Stimulated activated CD4-positive, alpha-beta T cell treated with anti-CD3 and anti-CD28 coated beads, Interleukin-2, amount 100 ng/mL, for 4 hours (primary cell): ENCODE measurements at places on chromosomes 5 and 9.
A peak's percentile ranks its signal among the peaks of the same experiment; 100 is the strongest.

DNA sequence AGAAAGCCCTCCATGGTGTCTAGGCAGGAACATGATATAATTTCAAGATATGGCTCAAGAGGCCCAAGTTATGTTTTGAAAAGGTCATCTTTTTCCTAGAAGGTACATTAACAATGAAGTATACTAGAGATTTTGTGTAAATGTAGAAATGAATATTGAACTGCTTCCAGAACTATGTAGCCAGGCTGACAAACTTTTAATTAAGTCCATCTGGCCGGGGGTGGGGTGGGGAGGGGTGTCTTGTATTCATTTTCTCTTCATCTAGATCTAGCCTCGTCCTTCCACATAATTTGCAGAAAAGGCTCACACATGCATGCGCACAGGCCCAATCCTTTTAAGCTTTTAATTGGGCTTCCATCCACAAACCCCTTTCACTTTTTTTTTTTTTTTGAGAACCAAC, 323.3 kb downstream of the ARL15 start:
- DNase-seq = no peak

- DNase-seq = no peak
Observed at GRCh38 chr5:136891175-136891972, 526.0 kb upstream of the TRPC7 start.

DNA sequence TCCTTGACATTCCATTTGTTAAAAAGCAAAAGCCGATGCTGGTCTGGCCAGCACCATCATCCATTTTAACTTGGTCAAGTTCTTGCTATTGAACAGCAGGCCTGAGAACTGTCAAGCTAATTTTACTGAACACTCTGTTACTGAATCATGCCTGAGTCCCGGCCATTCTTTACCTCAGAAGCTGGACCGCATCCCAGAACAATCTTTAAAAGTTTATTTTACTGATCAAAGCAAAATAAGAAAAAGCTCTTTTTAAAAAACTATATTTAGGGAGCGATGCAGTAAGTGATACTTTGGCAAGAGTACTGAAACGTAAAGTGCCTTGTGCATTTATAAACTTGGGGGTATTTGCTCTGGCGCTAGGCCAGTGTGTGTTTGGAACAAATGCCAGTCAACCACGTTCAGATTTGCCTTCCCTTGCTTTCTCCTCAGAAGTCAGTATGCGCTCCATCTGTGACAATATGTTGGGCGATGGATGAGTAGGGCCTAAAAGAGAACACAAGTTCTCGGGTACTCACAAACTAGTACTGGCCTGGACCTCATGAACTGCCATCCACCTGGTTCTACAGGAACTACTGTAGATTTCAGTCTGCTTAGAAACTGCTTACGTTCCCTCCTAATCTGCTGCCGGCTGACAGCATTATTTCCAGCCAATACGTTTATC, 161.9 kb downstream of the MAPKAP1 start:
- no peak for DNase-seq

DNA sequence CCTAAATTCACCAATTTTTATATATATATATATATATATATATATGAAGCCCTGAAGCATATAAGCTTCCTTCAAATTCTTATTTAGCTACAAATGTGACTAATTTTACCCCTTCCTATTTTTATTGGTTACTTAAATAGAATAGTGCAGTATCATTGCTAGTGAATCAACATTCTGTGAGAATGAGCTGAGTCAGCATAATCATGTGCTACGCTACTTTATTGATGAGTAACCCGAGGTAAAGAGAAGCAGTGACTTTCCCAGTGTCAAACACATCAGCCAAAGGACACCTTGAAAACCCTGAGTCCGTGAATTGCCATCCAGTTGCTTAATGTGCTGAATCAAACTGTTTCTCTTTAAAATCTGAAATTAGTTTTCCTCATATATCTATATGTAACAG, 546.2 kb downstream of the DMRTA1 start:
- DNase-seq = no peak

DNA sequence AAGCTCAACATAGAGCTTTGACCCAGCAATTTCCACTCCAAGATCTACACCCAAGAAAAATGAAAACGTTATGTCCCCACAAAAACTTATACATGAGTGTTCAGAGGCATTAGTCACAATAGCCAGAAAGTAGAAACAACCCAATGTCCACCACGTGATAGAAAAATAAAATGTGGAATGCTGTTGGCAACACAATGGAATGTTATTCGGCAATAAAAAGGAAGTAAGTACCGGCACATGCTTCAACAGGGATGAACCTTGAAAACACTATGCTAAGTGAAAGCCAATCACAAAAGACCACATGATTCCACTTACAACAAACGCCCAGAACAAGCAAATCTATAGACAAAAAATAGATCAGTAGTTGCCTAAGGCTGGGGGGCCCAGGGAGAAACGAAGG, 6.0 kb downstream of the UBQLN1 start:
- DNase-seq = no peak

GRCh38 chr5:151597749-151598148, 6.6 kb upstream of the FAT2 start:
- DNase-seq = no peak

DNA sequence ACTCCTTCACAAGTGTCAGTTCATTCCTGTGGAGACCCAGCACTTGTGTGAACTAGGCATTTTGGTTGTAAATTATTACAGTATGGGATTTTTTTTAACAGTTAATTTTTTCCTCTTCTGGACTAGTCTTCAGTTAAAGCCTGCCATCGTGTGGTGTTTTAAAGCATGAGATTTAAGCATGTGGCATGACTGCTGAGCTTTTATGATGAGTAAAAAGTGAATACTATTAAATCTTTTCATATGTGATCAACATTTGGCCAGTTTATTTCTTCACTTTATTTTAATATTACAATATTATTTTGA, 25.0 kb downstream of the LMNB1 start:
- no peak for DNase-seq

DNA sequence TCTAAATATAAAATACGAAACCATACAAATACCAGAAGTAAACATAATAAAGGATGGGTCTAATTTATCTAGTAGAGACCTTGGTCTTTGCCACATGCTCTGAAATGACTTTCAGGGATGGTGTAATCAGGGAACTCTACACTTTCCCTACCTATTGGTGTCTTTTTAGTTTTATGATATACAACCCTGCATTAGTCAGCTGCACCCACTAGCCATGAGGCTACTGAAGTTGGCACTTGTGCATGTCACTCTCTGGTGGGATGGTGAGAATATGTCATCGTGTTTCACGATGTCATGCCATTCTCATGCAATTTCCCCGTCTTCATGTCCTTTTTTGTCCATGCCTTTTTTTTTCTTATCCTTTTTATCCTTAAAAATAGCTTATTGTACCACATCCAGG, 234.9 kb upstream of the ACTBL2 start:
- no peak for DNase-seq

DNA sequence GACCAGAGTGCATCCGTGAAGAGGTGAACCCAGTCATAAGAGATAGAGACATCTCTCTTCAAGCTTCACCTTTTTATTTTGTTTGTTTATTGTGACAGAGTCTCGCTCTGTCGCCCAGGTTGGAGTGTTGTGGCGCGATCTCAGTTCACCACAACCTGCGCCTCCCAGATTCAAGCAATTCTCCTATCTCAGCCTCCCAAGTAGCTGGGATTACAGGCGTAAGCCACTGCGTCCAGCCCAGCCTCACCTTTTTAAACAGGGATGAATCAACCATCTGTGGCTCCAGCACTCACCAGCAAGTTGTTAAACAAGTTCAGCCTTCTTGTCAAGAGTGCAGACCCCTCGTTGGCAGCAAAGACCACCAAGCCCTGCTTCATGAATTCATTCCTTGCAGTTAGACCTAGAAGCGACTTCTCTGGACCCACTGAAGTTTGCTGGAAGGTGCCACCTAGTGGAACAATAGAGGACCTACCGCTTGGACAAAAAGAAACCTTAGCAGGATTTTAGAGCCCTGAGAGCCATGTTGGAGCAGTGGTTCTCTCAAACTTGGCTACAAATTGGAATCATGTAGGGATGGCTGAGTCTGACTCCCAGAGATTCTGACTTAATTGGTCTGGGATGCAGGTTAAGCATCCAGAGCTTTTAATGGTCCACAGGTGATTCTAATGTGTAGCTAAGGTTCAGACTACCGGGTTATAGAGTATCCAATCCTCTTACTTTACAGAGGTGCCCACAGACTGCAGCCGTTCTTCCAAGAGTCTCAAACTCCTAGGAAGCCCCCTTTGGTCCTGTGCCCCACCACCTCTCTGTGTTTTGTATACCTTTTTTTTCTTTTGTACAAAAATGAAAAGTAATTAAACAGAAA, 10.5 kb upstream of the GALNT10 start:
- no peak for DNase-seq

- DNase-seq = no peak
Observed at GRCh38 chr9:115416299-115416698, 298.3 kb upstream of the TNC start.

DNA sequence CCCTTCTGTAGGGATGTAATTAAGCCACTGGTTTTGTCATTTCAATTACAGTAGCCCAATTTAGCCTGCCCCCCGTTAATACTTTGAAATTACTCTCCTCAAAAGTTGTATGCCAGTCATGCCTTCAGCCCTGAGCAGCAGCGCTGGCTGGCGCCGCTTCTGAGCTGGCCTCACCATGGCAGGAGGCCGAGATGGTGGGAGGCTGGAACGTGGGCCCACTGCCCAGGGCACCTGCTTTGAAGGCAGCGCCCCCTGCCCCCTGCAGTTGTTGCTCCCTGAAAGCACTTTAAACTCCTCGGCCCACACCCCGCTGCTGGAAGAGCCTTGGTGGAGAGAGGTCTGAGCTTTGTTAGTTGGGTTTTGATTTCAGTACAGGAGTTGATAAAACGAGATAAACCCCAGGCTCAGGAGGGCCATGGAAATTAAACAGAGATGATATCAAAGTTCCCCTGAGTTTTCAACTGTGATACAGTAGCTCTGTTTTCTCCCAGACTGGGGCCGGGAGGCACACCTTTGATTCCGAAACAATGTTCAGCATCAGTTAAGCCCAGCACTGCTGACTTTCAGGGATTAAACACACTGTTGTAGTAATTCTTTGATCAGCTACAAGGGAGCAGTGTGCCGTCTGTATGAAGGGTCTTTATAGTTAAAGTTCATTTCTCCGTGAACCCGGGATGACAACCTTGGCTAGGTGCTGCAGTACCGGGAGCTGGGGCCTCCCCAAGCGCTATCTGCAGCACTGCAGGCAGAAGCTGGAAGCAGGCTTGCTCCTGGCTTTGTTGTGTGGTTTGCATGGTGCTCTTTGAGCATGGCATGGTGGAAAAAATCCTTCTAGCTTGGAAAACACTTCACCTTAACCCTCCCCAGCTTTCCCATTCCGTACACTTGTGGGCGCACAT, 9.5 kb downstream of the MVB12B start:
- DNase-seq = no peak

DNA sequence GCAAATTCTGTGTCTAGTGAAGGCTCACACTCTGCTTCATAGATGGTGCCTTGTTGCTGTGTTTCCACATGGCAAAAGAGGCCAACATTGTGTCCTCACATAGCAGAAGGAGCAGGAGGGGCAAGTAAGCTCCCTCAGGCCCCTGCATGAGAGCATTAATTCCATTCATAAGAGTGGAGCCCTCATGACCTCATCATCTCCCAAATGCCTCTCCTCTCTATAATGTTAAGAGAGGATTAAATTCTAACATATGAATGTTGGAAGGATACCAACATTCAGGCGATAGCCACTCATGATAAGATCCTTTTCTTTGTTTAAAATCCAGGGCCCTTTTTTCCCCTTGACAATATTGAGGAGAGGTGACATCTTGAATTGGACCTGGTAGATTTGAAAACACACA, 35.2 kb upstream of the PAM start:
- DNase-seq = no peak

- no peak for DNase-seq
Observed at GRCh38 chr9:126926364-126926763, 11.8 kb downstream of the RALGPS1 start.

DNA sequence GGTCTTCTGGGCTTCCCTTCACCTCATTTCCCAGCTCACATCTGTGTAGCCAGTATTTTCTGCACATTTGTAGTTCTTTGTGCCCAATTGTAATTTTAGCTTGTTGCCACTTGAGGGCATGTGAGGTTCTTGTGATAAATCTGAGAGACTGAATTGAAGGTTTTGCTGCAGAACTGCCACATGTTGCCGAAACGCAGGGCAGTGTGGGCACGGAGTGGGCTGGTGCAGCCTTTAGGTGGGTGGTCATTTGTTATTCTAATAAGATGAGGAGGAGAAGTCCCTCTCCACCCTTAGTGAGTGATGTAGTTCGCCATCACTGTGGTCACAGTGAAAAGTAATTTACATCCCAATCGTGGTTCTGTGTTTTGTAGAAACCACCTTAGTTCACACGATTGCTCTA, 21.2 kb downstream of the OTULIN start:
- peak; percentile 25 for DNase-seq

DNA sequence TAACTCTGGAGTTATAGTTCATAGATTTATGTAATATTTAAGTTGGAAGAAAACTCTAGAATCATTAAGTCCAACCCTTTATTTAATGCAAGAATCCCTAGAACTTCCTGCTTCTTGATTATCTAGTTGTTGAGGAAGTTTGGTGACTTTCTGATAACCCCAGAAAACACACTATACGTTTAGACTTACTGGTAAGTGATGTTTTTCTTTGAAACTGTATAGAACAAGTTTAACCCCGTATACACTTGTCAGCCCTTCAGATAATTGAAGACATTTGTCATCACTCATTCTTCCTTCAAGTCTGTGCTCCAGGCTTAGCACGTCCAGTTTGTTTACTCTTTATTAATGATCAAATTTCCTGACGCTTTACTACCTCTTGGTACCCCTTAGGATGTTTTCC, 9.0 kb downstream of the NDUFS4 start:
- DNase-seq = no peak

GRCh38 chr5:14128079-14128478, 15.1 kb upstream of the TRIO start:
- no peak for DNase-seq

DNA sequence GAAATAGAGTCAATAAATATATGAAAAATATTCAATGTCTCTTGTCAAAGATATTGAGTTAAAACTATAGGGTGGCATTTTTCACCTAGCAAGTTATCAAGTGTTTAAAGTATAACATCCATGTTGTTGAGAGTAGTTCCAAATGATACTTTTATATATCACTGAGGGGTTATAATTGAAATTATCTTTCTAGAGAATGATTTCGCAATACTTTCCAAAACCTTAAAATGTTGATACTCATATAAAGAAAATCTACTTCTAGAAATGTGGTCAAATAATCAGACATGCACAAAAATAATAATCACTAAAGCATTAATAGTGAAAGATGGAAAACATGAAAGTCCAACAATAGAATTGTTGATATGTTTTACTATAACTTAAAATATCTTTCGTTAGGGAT, 50.1 kb downstream of the OXCT1 start:
- no peak for DNase-seq

DNA sequence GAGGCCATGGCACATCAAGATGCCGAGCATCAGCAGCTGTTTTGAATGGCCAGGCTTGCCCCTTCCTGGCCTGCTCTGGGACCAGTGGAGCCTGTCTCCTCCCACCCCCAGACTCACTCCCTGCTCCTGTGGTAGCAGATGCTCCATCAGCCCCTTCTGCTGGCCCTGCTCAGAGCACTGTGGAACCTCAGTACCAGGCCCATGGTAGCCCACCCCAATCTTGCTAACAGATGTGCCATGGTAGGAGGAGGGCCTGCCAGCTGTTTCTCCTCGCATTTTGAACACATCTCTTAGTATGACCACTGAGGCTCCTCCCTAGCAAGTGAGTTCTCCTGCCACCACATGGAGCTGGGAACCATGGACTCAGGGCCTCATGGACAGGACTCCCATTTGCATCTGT, 29.5 kb downstream of the COL27A1 start:
- DNase-seq = no peak

- no peak for DNase-seq
Observed at GRCh38 chr9:133873461-133873891, 118.6 kb downstream of the VAV2 start.
